A549 (cell line): ENCODE measurements at places on chromosomes 16 and 17.
A peak's percentile ranks its signal among the peaks of the same experiment; 100 is the strongest.

DNA sequence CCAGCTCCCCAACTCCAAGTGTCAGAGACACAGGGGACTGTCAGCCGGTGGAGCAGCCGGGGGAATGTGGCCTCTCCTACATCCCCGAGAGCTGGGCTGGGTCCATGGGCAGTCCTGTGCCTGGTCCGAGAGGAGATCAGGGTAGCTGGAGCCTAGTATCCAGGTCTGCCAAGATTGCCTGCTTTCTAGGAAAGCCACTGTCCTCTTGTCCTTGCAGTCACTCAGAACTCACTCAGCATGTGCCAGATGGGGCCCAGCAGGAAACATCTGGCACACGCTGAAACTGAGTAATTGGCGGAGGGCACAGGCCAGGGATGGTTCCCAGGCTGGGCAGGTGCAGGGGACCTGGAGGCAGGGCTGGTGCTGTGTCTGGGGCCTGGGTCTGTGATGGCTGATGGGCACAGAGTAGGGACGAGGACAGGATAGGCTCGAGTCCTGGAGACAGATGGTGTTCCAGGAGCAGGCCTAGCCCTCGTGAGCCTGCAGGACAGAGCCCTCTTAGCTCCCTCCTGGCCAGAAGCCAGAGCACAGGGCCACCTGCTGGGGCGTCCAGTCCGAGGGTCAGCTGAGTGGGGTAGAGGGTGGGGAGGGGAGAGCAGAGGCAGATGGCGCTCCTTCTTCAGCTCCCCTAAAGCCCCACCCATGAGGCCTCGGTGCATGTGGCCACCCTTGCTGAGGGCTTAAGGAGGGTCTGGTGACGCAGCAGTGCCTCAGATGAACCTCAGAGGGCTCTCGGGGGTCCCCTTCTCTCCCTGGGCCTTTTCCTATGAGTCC lies 31.1 kb downstream of the ADCY7 start:
- DNase-seq: no peak

DNA sequence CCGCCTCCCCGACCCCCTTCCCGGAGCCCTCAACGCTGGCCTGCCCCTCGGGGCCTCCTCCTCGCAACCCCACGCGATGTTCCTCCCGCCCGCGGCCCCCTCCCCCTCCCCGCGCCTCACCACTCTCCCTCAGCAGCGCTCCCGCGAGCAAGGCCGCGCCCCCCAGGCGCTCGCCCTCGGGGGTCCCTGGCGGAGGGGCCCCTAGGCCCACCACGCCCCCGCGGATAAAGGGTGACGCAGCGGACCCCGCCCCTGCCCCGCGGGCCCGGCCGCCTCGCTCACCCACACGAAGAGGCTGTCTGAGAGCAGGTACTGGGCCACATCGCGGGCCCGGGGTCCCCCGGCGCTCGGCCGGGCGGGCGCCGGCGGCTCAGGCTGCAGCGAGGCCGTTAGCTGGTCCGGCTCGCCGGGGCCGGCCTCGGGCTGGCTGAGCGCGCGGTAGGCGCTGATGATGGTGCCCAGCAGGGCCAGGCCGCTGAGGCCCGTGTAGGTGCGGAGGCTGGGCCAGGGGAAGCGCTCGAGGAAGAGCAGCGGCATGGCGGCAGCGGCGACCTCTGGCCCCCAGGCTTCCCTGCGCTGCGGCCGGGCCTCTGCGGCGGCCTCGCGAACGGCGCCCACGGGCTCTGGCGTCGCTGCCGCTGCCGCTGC lies 430 bp downstream of the AMFR start:
- no peak for DNase-seq

DNA sequence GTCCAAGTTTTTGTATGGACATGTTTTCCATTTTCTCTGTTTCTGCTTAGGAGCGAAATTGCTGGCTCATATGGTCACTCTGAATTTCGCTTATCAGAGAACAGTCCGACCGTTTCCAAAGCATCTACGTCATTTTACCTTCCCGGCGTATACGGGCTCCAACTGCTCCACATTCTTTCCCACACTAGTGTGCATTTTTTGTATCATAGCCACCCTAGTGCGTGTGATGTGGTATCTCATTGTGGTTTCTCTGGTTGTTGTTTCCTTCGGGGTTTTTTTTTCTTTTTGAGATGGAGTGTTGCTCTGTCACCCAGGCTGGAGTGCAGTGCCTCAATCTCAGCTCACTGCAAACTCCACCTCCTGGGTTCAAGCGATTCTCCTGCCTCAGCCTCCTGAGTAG lies 31.0 kb upstream of the BHLHA9 start:
- DNase-seq: no peak

- DNase-seq: peak; percentile 56
These were observed 74.8 kb upstream of the GRIN2A start for GRCh38 chr16:10256784-10257641.

DNA sequence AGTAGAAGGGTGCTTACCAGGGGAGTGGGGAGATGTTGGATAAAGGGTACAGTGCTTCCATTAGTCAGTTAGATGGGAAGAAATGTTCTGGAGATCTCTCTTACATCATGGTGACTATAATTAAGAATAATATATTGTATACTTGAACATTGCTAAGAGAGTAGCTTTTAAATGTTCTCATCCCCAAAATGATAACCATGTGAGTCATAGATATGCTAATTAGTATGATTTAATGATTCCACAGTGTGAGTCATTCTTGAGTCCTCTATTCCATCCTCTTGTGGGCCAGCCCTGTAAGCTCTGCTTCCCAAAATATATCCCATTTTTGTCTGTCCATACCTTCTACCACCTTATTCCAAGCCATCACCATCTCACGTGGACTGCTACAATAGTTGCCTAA lies 80.6 kb upstream of the CDH11 start:
- no peak for DNase-seq
